ENCODE measurements at places on chromosomes 7 and 10.

DNA sequence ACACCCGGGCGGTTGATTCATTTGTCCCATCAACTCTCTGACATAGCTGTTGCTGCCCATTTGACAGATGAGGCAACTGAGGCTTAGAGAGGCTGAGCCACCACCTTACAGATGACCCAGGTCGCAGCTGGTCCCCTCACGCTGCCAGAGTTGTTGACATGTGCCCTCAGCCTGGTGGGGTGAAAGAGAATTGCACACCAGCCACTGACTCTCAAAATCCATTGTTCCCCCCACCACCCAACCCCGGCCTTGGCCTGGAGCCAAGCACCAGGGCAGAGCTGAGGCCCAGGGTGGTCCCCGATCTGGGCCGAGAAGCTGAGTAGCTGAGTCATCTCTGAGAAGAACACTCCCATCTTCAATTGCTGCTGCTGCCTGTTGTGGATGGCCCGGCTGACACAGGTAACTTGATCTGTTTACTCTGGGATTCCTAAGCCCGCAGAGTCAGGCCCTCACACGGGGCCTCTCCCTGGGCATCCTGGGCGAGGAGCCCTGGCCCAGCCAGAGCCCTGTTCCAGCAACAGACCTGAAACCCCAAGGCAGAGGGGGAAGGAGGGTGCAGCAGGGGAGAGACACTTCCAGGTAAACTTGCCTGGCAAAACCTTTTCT lies 27.5 kb downstream of the PVRIG start:
- DNase-seq = no peak

DNA sequence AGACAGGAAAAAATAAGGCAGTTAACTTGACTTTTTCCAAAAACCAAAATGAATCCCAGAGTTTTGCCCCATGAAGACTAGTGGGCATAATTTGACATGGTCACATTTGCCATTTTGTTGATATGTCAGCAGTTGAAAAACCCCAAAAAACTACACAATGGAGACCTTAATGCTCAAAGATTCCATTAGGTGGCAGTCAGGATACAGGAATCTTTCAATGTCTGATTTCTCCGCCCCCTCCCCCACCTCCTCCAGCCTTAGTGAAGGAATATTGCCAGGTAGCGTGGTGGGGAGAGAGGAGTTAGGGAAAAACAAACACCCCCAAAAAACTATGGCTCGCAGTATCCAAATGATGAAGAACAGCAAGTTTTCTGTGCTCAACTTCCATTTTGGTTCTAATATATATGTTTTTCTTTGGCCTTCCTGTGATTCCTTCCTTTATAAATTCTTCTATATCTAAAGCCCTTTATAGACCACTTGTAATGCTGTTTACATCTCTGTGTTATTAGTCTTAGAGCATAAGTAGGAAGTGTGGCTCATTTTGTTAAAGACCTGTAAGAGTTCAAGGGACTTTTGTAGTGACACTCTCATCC lies 6.7 kb upstream of the SMNDC1 start:
- no peak for DNase-seq

DNA sequence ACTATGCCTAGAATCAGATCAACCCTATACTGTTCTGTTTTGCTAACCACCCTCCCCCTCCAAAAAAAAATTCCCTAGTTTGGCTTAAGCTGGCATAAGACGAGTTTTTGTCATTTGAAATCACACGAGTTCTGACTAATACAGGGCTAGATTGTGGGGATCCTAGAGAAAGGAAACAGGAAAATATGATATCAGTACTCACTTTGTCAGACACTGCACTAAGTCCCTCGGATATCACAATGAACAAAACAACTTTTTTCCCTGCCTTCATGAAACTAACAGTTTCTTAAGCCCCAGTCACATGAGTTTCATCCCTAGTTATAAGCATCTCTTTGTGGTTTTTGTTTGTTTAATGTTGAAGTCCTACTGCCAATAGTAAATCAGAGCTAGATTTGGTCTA lies 118.5 kb downstream of the ITGB8 start:
- no peak for DNase-seq

- DNase-seq = no peak
Measured at GRCh38 chr7:45524445-45524844, 49.7 kb upstream of the ADCY1 start.

- DNase-seq = no peak
Measured at GRCh38 chr7:2513702-2514101, 5.9 kb upstream of the LFNG start.

DNA sequence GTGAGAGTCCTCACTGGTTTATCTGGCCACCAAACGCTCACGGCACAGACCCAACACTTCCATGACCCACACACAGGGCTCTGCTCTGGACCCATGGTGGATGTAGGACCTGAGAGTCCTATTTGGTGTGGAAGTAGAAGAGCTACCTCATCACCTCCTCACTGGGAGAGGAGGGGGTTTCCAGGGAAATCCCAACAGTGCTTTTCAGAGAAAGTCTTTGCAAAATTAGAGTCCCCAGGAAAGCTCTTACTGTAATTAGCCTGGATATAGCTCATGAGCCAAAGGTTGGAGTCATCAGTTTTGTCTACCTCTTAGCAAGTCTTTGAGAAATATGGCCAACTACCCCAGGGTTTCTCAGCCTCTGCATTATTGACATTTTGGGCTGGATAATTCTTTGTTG lies 34.7 kb upstream of the TARP start:
- no peak for DNase-seq

DNA sequence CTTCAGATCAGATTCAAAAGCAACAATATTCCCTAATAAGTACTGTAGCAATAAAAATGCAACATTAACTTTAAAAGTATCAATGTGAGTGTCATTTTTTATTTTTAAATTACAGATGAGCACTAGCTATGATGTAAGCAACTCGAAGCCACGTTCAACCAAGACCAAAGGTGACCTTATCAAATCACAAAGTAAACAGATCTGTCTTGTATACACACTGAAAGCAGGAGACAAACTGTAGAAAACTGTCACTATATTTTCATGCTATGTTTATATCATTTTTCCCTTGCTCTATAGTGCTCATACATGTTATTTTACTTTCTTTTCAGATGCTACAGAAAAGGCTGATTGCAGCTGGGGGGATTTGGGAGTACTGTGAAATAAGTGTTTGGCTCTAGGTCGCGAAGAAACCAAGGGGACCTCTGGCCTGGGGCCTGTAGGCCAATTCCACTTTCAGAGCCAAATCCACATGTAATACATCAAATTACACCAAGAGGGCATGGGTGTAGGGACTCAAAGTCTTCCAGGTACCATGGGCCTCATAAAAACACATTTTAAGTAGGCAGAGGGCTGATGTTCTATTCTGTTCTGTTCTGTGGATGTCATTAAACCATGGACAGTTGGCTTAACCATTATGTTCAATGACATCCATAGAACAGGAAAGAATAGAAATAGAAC lies 245.2 kb downstream of the SFMBT2 start:
- no peak for DNase-seq

DNA sequence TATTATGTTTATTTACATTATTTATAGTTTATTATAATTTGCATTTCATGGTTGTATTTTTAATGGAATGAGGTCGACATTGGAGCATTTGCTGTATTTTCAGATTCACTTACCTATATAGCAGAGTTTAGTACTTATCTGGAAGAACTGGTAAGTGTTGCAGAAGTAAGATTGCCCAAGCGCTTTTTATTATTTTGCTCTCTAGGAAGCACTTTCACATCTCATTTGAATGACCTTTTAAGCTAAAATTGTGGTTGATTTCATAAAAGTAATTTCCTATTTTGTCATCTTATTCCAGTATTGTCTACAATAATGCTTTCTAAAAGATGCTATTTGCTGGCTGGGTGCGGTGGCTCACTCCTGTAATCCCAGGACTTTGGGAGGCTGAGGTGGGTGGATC lies 28.6 kb downstream of the SEC61A2 start:
- no peak for DNase-seq

- DNase-seq = no peak
Measured at GRCh38 chr7:42020061-42020460, 216.9 kb downstream of the GLI3 start.

DNA sequence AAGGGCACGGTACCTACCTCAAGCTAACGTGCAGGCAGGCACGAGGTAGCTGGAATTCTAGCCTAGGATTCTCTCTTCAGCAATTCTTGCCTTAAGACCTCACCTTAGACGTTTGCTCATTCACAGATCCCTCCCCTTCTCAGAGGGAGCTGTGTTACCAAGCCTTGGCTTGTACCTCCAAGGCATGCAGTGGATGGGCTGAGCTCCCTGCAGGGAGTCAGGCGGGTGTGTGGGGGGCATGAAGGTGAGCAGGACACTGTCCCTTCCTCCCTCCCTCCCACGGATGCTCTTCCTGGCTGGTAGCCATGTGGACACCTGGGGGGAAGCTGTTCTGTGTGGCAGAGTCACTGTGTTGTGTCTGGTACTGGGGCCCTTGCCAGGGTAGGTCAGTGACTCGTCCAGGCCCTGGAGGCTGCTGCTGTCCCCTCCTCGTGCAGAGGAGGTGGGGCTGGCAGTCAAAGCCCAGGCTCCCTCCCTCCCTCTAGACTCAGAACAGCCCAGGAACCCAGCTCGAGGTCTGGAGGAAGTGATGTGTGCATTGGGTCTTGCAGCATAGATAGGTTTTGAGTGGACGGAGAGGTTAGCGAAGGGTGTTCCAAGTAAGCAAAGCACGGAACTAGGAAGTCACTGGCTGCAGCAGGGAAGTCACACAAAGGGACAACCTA lies 222.2 kb upstream of the SH2B2 start:
- no peak for DNase-seq

GRCh38 chr7:7331523-7331922 lies 149.2 kb downstream of the C1GALT1 start:
- DNase-seq = no peak

DNA sequence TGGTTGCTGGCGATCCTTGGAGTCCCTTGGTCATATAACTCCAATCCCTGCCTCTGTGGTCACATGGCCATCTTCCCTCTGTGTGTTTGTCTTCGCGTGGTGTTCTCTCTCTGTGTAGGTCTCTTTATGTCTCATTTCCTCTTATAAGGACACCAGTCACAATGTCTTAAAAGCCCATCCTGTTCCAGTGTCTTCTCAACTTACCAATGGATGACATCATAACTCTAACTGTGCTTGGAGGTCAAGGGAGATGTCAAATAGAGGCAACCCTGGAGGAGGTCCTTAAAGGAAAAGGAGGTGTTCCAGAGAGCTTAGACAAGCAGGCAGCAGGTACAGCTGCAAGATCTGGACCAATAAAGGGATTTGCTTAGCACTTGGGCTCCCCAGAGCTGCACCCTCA lies 143.0 kb downstream of the BUB3 start:
- no peak for DNase-seq

DNA sequence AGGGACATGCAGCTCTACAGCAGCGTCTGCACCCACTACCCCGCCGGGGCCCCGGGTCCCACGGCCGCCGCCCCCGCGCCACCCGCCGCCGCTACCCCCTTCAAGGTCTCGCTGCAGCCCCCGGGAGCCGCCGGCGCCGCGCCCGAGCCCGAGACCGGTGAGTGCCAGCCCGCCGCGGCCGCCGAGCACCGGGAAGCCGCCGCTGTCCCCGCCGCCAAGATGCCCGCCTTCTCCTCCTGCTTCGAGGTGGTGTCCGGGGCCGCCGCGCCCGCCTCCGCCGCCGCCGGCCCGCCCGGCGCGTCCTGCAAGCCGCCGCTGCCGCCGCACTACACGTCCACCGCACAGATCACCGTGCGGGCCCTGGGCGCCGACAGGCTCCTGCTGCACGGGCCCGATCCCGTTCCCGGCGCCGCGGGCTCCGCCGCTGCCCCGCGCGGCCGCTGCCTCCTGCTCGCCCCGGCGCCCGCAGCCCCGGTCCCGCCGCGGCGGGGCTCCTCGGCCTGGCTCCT lies 631 bp downstream of the OTUD1 start:
- no peak for DNase-seq

GRCh38 chr10:86362586-86363183 lies 3.9 kb downstream of the GRID1 start:
- no peak for DNase-seq

GRCh38 chr7:148391591-148391990 lies 199.0 kb upstream of the C7orf33 start:
- no peak for DNase-seq

GRCh38 chr10:38027986-38028385 lies 17.5 kb downstream of the ZNF33A start:
- DNase-seq = no peak

DNA sequence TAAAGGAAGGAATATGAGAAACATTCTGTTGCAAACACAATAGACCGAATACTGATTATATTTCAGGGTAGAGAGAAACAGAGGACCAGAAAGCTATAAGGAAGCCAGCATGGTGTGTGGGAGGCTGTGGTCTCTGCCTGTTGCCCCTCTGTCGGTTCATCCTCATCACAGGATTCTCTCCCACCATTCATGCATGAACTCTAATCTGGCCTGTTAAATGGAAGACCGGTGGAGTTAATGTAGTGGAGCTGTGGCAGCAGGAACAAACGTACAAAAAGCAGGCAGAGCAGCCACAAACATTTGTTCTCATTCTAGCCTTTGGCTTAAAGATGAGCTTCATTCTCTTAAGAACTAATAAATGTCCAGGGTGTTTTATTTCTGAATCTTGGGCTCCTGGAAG lies 902.4 kb downstream of the LRMDA start:
- no peak for DNase-seq

DNA sequence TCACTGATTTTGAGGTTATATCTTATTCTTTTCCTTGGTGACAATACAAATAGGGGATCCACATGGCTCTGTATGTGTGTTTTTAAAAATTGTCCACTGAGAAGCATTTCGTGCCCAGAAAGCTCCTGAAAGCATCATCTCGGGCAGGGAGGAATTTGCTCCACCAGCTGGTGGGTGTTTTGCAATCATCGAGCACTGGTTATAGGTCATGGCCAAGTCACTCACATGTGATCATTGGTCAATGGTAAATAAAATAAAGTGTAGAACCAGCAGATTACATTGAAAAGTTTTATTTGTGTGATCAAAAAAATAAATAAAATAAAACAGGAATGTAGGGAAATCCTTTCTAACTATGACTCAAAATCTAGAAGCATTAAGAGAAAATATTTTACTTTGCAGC lies 23.0 kb upstream of the SNX13 start:
- DNase-seq = no peak

GRCh38 chr7:78115876-78116275 lies 317.3 kb downstream of the PHTF2 start:
- no peak for DNase-seq

GRCh38 chr7:28163949-28164348 lies 16.6 kb downstream of the JAZF1 start:
- DNase-seq = no peak

Measured in activated CD8-positive, alpha-beta memory T cell treated with anti-CD3 and anti-CD28 coated beads for 1 hour (primary cell).